A549 treated with DMSO at 1 μM for 4 hours (cell line): ENCODE measurements at places on chromosomes 12 and 14. TPM values are rescaled to one million over a fixed set of nuclear protein-coding genes. Genes with fewer than 3 reads are reported as not detected.

The CD4 gene
- total RNA-seq = not detected in 5 replicates

The TSPAN19 gene
- not detected in 5 replicates for total RNA-seq

The MIPOL1 gene
- 1.9 to 3.5 TPM (median 3.3 TPM) in 5 replicates for total RNA-seq

The PTPRO gene
- total RNA-seq = 0.05 to 0.08 TPM in 2 of 5 replicates, not detected in the others

The FOXG1 gene
- 0.08 to 0.15 TPM (median 0.09 TPM) in 5 replicates for total RNA-seq

The TCL1B gene
- not detected in 5 replicates for total RNA-seq

The MUCL1 gene
- total RNA-seq = not detected in 5 replicates

The KRT2 gene
- 0.04 TPM in 1 of 5 replicates, not detected in the others for total RNA-seq

The TMEM30B gene
- total RNA-seq = 0.12 to 0.26 TPM (median 0.20 TPM) in 5 replicates

The TAS2R7 gene
- not detected in 5 replicates for total RNA-seq

The ADAM21 gene
- total RNA-seq = 0.06 TPM in 2 of 5 replicates, not detected in the others

The PAPLN gene
- 6.5 to 10.9 TPM (median 9.9 TPM) in 5 replicates for total RNA-seq

The RACGAP1 gene
- 77.7 to 89.1 TPM (median 85.5 TPM) in 5 replicates for total RNA-seq
